ENCODE measurements at places on chromosomes 5 and 9. TPM values are rescaled to one million over a fixed set of nuclear protein-coding genes. Genes with fewer than 3 reads are reported as not detected.

GRCh38 chr5:176653401-176654385, 6.4 kb downstream of the TSPAN17 start:
- DNase-seq, result no peak

- no peak for DNase-seq
Observed at GRCh38 chr9:129582855-129583254, 38.0 kb downstream of the C9orf50 start.

DNA sequence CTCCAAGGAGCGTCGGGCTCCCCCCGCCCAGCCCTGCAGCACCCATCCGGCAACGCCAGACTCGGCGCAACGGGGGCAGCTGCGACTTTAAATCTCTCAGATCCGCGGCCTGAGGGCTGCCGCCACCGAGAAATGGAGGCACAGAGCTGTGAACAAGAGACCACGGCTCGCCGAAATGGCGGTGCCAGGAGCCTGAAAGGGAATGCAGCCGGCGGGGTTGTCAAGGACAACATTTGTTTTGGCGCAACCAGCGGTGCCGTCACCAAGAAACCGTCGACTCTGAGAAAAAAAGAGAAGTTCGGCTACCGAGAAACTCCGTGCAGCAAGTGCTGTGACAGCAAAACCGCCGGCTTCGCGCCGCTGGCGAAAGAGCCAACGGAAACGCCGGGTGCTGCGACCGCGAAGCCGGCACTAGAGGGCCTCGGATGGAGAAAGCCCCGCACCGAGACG, 2.1 kb upstream of the ANXA2R start:
- DNase-seq, result peak; percentile 89

Gene C9orf50
- total RNA-seq, result not detected

DNA sequence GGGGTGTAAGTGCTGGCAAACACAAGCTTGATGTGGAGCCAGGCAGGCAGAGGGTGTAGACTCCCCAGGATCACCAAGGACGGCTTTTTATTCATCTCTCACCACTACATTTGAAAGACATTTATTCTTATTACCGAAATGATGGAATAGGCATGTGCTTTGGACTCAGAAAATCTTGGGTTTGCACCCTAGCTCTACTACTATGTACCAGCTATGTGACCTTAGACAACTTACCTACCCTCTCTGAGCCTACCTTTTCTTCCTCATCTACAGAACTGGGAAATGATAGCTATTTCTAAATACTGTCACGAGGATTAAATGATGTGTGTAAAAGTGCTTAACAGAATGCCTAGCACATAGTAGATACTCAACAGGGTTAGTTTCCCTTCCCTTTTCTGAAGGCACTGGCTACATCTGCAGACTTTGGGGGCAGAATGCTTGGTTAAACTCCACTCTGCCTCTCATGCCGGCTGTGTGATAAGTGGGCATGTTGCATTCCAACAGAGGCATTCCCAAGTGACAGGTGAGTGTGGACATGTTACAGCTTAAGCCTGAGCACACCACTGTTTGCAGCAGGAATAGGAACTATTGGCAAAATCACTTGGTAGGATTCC, 94.8 kb downstream of the SLC1A3 start:
- no peak for DNase-seq

GRCh38 chr5:82422751-82423181, 144.6 kb upstream of the RPS23 start:
- DNase-seq, result peak; percentile 69

Gene GRXCR2
- not detected for total RNA-seq

DNA sequence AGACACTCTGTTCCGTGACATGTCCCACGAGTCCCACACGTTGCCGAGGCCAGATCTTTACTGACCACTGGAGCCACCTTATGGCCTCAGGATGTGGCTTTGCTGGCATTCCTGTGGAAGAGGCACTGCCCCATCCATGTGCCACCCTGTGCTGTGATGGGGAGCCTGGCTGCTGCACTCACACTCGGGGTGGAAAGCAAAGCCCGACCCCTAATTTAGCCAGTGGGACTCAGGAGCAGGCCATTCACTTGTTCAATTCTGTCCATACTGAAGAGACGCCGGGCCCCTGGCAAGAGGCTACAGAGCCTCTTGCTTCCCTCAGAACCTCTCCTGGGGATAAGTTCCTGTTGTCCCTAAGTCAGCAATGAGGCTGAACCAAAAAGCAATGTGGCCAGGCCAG, 18.6 kb upstream of the CEP72 start:
- peak; percentile 37 for DNase-seq

- no peak for DNase-seq
Observed at GRCh38 chr5:96851312-96852062, 24.8 kb upstream of the ERAP2 start.

DNA sequence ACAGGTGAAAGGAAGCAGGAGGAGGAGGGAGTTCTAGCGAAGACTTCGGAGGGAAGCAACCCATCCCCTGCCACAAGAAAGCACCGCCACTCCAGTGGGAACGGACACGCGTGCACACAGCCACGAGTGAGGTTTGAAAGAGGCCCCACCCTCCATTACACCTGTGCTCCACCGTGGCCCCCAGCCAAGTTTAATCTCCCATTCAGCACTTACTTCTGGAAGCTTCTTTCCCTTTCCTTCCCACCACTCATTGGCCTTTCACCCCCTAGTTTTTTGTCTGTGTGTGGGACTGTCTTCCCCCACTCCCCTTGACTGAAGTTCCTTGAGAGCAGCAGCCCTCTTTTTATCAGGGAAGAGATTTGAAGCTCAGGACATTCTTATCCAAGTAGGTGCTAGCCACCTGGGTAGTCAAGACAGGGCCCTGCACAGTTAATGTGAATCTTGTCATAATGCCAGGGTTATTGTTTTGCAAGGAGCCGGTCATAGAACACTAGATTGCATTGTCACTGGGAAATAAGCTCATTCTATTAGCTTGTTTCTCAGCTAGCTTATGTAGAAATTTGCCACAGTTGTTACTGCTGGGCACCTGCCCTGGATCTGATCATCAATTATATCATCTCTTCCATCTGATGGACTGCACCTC, 256.0 kb downstream of the DOCK8 start:
- DNase-seq, result no peak
